ENCODE measurements at places on chromosomes 1 and 21.

GRCh38 chr1:175774921-175775320 lies 31.5 kb upstream of the TNR start:
- no peak for DNase-seq

DNA sequence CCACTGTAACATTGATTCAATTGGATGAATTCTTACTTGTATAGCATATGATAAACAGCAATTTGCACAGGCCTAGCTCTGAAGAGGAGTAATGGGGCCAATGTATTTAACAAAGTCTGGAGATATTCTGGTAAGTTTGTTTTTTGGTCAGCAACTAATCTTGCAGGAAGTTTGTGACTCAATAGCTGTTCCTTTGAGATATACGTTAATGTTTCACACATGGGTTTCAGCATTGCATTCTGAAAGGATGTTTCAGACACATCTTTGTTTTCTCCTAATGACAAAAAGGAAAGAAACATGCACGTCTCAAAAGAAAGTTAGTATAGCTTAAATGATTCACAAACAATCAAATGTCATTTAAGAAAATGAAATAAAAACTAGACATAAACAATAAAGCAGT lies 49.0 kb downstream of the LTN1 start:
- no peak for DNase-seq

DNA sequence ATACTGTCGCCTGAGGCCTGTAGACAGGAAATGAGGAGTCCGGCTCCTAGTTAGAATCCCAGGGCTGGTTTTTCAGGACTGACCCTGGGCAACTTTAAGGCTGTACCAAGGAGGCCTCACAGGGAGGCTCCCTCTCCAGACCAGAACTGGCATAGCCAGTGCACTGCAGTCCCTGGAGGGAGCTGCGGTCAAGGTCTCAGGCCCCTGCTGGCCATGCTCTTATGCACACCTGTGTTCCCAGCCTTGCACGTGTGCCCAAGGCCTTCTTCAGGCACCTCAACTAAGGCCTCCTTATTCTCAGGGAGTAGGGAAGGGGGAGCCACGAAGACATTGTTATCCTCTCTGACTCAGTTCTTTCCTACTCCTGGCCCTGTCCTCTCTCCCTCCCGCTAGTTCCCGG lies 22.0 kb upstream of the IFNAR1 start:
- DNase-seq = no peak

- no peak for DNase-seq
Observed at GRCh38 chr1:153343811-153344717, 4.6 kb downstream of the PGLYRP4 start.

DNA sequence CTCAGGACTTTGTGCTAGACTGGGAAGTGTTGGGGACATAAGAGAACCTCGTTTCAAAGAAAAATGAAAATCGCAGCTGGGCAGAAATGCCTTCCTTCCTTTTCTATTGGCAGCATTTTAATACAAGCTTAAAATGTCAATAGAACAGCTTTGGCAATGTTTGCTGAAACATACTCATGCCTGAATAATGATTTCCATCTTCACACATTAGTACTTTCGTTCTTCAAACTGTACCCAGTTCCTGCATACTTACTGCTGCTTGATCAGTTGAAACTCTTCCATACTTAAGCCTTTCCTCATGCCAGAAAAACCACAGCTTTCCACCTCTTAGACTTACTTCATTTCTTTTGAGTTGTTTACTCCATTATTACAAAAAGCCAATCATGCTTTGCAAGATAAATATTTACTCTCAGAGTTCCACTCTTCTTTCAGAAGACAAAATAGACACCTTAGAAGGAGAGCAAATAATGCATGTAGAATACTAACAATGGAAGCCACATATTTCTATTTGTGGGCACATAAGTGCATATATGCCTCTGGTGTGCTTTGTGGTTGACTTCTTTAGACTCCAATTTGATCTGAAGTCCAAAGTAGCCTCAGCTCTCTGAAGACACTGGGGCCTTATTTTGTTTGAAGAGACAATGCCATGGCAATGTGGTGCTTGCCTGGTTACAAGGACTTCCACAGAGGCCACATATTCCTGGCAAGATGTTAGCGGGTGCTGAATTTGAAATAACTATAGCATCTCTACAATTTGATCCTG lies 22.7 kb upstream of the CD55 start:
- no peak for DNase-seq

DNA sequence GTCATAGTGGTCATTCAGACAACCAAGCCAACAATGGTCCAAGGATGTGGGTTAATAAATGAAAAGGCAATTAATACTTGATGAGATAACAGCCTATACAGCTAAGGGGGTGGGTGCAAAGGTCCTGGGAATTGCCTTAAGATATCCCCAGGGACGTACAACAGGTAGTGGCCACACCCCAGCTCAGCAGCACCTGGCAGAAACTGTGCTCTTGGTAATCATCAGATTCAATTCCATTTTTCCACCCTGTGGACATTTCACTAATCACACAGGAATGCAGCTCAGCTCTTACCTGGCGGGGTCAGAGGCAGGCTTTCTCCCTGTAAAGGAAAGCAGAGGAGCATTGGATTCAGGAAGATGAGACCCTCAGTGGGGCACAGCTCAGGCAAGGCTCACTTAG lies 32.9 kb downstream of the FCRL5 start:
- DNase-seq = no peak

DNA sequence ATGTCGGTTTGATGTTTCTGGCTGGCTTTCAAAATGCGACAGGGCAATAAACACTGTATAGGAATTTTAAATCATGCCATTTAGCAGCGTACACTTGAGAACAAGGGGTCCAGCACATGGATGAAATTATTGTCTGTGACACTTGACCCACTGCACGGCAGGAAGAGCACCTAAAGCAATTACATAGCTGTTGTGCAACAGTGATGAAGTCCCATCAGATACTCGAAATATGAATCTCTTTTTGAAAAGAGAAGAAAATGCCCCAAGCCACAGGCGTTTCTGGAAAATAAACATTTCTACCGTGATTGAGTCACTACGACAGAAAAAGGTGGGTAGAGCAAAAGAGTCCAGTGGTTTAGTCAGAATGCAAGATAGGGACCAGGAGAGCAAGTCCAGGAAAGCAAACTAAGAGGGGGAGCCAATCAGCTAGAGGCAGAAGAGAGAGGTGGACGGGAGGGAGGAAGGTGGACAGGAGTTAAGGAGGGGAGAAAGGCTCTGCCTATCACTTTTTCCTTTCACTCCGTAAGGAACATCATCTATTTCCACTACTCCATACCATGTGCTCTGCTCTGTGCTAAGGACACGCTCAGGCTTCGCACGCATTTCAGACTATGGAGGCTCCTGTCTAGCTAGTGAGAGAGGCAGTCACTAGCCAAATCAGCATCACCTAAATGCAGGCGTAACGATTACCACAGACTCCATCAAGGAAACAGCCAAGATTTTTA lies 6.4 kb downstream of the DSCAM start:
- no peak for DNase-seq

- DNase-seq = no peak
Observed at GRCh38 chr1:88407248-88407647, 276.8 kb upstream of the PKN2 start.

DNA sequence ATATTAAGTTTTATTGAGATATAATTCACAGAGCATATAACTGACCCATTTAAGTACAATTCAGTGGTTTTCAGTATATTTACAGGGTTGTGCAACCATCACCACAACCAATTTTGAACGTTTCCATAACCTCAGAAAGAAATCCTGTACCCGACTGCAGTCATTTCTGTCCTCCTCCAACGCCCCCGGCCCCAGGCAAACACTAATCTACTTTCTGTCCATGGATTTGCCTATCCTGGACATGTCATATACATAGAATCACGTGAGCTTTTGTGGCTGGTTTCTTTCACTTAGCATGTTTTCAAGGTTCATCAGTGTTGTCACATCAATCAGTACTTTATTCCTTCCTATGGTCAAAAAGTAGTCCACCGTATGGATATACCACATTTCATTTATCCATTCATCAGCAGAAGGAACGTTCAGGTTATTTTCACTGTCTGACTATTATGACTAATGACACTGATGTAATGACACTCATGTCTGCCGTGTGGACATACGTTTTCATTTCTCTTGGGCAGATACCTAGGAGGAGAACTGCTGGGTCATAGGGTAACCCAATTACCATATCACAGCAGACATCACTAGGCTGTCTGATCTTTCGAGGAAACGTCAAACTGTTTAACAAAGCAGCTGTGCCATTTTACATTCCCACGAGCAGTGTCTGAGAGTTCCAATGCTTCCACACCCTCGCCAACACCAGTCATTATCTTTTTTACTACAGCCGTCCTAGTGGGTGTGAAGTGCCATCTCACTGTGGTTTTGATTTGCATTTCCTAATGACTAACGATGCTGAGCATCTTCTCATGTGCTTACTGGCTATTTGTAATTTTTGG lies 30.8 kb downstream of the MRPL37 start:
- DNase-seq = no peak

GRCh38 chr1:57854436-57854835 lies 430.6 kb upstream of the DAB1 start:
- no peak for DNase-seq

- no peak for DNase-seq
Observed at GRCh38 chr1:151035167-151035566, 1.2 kb upstream of the BNIPL start.

DNA sequence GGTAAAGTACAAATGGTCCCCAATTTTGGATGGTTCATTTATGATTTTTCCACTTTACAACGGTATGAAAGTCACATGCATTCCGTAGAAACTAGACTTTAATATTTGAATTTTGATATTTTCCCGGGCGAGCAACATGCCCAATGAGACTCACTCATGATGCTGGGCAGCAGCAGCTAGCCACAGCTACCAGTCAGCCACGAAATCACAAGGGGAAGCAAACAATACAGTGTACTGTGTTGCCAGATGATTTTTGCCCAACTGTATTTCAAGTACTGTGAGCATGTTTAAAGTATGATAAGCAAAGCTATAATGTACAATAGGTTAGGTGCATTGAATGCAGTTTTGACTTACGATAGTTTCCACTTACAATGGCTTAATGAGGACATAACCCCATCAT lies 266.8 kb downstream of the VAV3 start:
- DNase-seq = no peak

- no peak for DNase-seq
Observed at GRCh38 chr1:187396226-187396625, 567.5 kb downstream of the PLA2G4A start.

DNA sequence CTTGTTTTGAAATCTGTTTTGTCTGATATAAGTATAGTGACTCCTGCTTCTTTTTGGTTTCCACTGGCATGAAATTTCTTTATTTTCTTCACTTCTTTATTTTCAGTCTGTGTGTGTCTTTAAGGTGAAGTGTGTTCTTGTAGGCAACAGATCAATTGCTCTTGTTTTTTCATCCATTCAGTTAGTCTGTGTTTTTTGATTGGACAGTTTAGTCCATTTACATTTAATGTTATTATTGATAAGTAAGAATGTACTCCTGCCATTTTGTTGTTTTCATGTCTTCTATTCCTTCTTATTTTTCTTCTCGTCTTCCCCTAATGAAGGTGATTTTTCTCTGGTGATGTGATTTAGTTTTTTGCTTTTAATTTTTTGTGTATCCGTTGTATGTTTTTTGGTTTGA lies 487.7 kb upstream of the PBX1 start:
- no peak for DNase-seq

- no peak for DNase-seq
Observed at GRCh38 chr1:227437495-227438008, 119.3 kb upstream of the CDC42BPA start.

DNA sequence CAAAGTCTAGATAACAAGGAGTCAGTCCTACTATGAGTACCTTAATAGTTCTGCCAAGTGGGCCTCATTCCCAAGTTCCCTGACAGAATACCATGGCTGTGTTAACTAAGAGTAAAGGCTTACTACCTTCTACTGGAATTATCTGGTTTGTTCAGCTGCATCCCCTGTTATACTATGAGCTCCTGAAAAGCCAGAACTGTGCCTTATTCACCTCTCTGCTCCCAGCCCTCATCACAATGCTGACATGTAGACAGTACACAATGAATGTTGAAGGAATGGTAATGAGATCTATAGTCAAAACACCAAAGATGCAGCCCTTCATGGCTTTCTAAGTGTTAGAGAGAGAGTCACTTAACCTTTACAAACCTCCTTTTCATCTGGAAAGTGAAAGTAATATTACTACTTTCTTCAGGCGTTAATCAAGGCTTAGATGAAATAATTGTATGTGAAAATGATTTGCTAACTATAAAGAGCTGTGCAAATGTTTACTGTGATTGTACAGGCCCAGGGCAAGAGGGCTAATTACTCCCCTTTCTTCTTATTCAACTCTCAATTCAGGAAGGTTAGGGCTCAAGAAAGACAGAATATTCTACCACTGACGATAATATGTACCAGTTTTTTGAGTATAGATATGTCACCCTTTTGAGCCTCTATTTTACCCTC lies 70.3 kb upstream of the MROH9 start:
- no peak for DNase-seq
